ENCODE measurements at places on chromosomes 11 and 22.

DNA sequence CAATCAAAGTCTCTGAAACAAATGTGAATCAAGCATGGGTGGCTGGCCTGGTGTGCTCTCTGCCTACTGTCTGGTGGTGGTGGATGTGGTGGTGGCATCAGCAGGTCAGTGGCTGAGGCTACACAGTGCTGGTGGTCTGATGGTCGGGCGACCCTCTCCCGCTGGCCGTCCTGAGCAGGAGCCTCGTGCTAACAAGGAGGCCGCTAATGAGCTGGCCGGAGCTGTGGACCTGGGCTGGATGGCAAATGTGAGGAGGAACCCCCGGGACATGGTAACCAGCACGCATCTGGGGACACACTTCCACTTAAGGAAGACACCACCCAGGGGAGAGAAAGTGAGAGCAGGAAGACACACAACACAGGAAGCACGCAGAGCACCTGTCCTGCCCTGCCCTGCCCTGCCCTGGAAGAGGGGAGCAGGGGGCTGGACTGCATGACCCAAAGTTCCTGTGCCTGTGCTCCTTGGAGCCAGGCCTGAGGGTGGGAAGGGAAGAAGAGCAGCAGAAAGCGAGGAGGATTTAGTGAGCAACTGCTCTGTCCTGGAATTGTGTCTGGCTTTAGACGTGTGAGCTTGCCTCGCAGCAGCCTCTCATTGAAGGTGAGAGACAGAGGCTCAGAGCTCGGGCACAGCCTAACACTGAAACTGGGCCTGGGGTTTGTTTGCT, 23.7 kb downstream of the SLC37A2 start:
- DNase-seq: no peak

- DNase-seq: no peak
These were observed 3.6 kb upstream of the PGR start for GRCh38 chr11:101133190-101133589.

- no peak for DNase-seq
These were observed 11.5 kb upstream of the OR10A5 start for GRCh38 chr11:6834021-6834420.

GRCh38 chr22:40036126-40036525, 41.4 kb downstream of the FAM83F start:
- no peak for DNase-seq

DNA sequence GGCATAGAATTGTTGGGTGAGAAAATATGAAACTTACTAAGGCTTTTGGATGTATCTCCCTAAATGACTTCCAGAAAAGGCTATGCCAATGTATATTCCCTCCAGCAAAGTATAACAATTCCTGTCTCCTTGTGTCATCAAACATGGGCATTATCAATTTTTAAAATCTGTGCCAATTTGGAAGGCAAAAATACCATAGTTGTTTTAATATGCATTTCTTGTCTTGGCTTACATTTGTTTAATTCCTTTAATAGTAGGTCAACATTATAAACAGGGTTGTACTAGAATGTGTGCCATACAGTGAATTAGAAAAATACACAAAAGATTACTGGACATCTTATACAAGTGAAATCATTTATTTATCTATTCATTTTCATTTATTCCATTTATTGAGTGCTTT, 41.6 kb downstream of the DCUN1D5 start:
- DNase-seq: no peak

- no peak for DNase-seq
These were observed 38.3 kb downstream of the NCAM1 start for GRCh38 chr11:112999520-112999919.

DNA sequence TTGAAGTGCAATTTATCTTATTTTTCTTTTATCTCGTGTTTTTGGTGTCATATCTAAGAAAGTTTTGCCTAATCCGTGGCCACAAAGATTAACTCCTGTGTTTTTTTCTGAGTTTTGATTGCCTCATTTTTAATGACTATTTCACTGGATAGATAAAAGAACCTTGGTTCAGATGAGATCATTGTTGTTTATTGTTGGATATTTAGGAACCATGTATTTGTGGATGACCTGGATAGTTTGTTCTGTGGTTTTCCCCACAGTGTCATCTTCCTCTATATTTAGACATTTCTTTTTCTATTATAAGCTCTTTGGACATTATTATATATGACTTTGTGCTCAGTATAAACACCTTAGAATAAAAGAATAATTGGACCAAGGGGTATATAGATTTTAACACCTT, 37.2 kb downstream of the PPP6R3 start:
- no peak for DNase-seq

- no peak for DNase-seq
These were observed 40.9 kb upstream of the ANO1 start for GRCh38 chr11:70036971-70037882.

GRCh38 chr11:117045196-117045595, 53.0 kb downstream of the SIK3 start:
- DNase-seq: no peak

- no peak for DNase-seq
These were observed 6.8 kb upstream of the LIN7C start for GRCh38 chr11:27513389-27513788.

- DNase-seq: no peak
These were observed 97.0 kb downstream of the PKNOX2 start for GRCh38 chr11:125261588-125261987.

DNA sequence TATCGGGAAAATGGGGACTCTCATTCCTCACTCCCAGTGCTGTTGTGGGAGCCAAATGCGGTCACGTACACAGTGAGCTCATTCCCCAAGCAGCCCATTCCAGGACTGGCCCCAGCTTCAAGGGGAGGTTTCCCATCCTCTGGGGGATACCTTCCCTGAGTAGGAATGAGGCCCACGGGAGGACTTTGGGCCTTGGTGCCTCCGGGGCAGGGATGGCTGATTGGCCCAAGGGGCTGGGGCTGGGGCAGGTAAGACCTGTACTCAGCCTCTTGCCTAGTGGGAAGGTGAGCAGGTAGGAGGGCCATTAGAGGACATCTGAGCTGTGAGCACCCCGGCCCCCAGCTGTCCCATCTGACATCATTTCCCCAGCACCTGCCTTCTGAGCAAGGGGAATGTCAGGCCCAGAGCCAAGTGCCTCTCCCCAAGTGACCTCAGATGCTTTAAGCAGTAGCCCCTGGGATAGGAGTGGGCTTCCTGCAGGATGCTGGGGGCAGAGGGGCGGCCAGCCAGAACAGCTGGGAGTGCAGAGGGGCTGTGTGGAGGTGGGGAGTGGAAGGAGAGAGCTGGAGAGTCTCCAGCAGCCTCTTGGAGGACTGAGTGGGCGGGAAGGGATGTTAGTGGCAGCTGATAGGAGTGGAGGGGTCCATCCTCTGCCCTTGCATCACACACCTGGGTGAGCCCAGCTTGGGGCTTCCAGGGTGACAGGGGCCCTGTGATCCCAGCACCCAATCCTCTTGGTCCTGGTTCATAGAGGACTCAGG, 58.4 kb downstream of the CD82 start:
- DNase-seq: peak; percentile 1

GRCh38 chr11:68099474-68100405, 21.4 kb downstream of the CHKA start:
- no peak for DNase-seq

GRCh38 chr11:125123947-125124617, 12.7 kb upstream of the TMEM218 start:
- DNase-seq: no peak

GRCh38 chr11:9815486-9816136, 151.7 kb downstream of the SWAP70 start:
- no peak for DNase-seq

GRCh38 chr22:23270212-23270733, 90.0 kb downstream of the BCR start:
- DNase-seq: no peak

DNA sequence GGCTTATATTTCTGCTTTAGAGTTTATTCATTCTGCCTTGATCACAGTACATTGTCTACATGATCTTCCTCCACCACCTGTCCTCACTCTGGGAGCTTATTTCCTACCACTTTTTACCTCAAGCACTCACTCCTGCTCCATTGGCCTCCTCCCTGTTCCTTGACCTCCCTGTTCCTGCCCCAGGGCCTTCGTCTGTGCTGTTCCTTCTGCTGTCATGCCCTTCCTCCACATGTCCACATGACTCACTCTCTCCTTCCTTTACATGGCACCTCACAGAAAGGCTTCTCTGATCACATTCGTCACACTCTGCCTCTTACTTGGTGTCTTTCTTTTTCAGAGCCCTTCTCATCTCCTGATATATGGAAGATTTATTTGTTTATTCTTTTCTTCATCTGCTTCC, 103.0 kb downstream of the FBXO7 start:
- no peak for DNase-seq

DNA sequence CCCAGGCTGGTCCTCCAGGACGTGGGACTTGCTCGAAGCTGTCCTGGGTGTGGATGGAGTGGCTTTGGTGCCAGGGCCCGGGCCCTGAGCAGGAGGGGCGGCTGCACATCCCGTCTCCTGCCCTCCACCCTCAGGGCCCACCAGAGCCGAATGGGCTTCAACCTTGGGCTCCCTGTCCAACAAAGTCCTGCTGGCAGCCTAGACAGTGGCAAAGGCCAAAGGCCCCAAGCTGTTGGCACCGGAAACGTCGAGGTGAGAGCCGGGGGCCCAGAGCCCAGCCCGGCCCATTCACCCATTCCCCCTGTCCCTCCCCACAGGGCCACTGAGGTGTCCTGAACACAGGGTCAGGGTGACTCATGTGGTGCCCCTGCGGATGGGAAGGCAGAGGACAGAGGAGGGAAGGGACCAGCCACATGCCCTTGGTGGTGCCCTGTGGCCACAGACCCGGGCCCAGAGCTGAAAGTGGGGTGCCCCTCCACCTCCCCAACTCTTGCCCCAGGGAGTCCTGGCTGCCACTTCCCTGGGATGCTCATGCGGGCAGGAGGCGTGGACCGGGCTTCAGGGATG, 9.1 kb downstream of the TSPAN32 start:
- no peak for DNase-seq

DNA sequence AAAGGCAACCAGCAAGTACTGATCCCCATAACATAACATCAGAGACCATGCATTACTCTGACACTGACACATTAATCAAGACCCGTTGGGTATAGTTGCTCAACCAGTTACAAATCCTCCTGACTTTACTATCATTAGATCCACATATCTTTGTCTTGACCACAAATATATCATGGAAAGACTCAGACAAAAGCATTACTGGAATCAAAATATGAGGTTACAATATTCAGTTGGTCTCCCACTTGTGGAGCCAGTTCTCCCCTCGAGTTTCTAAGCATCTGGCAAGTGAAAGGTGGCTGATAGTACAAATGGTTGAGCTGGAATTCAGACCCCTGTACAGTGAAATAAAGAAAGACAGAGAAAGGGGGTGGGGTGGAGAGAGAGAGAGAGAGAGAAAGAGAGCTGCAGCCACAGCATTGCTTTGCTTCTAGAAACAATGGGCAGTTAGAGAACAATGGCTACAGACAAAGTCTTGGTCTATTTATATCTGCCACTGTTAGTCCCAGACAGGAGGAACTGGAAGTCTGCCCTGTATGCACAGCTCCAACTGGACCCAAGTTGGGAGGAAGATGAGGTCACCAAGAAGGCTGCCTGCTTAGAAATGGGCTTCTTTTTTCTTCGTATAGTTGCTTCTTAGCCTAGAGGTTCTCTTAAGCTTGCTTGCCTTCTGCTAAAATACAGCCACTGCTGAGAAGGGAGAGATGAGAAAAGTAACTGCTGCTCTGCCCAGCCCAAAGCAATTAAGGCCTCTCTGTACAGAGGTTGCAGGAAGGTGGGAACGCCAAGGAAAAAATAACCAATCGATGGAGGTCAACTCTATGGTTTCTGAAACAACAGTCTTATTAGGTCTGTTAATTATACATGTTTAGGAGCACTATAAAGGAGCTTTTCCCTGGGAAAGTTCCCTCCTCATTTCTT, 85.5 kb downstream of the ETS1 start:
- no peak for DNase-seq

GRCh38 chr11:28139841-28140415, 31.7 kb downstream of the METTL15 start:
- DNase-seq: no peak

GRCh38 chr22:48714231-48714630, 1113.4 kb downstream of the BRD1 start:
- no peak for DNase-seq

DNA sequence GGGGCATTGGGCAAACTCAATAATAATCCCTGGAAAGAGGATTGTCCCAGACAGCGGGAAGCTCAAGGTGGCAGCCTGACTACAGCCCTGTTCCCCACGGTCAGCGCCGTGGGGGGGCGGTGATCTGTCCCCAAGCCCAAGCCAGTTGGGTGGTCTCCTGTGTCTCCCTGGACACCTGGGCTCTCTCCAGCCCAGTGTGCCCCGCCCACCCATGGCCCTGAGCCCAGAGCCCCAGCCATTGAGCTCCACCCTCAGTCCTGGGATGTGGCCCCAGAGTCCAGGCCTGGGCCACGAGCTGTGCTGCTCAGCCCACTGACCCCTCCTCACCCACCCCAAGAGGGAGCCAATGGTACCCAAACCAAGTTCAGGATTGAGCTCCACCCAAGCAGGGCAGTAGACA, 27.9 kb upstream of the PDE2A start:
- DNase-seq: no peak

DNA sequence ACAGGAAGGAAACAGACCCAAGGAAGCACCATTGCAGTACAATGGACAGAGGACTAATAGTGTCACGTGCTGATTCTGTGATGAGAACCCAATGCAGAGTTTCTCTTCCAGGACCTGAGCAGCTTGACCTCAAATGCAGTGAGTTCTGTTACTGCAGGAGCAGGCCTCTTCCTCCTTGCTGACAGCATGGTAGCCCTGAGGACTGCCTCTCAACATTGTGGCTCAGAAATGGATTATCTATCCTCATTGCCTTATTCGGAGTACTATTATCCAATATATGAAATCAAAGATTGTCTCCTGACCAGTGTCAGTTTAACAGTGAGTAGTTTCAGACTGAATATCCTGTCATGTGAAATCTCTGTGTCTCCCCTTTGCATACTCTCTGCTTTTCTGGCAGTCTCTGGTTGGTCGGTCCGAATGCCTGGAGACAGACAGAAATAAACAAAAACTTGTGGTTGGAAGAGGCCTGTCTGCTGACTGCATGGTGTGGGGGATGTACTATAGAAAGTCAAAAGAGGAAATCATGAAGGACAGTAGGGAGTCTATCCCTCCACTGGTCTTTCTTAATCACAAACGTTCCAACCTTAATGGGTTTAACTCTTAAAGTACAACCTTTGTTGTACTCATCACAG, 6.9 kb upstream of the MS4A14 start:
- no peak for DNase-seq

- no peak for DNase-seq
These were observed 77.6 kb upstream of the IGLL5 start for GRCh38 chr22:22810018-22810427.

DNA sequence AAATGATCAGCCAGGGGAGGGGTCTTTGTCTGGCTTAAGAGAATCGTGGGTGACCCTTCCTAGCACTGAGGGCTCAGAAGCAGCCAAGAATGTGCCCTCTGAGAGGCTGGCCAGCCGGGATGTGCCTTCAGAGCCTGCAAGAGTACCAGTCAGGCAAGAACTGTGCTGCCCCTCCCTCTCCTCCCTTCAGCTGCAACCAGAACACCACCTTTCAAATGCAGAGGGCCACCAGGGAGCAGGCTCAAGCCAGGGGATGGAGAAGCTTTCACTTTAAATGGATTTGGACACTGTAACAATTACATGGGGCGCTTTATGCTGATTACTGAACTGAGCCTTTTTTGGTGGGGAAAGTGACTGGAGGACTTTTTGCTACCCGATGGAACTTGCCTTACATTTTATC, 44.9 kb upstream of the TENM4 start:
- no peak for DNase-seq

Measured in thoracic aorta (tissue), 2 donors.